HCT116 (cell line): ENCODE measurements at places on chromosomes 6 and 20. TPM values are rescaled to one million over a fixed set of nuclear protein-coding genes. Genes with fewer than 3 reads are reported as not detected.

The TPX2 gene
- 163 TPM for total RNA-seq

The TNFRSF21 gene
- 48.3 TPM for total RNA-seq

The GGTLC1 gene
- total RNA-seq = not detected

The IRAK1BP1 gene
- total RNA-seq = 5.4 TPM

The ATRN gene
- total RNA-seq = 24.4 TPM

The SCRT2 gene
- not detected for total RNA-seq

The PDE7B gene
- total RNA-seq = 0.61 TPM

The MRPL2 gene
- 123 TPM for total RNA-seq

The MUC22 gene
- not detected for total RNA-seq

The BPIFA1 gene
- not detected for total RNA-seq

The LY6G6F gene
- total RNA-seq = not detected

The HLA-DRB5 gene
- not detected for total RNA-seq

The SASH1 gene
- 11.7 TPM for total RNA-seq

The TGM3 gene
- not detected for total RNA-seq

The KHDRBS2 gene
- total RNA-seq = not detected

The CGA gene
- total RNA-seq = not detected

The DAAM2 gene
- not detected for total RNA-seq

The MATN4 gene
- total RNA-seq = 0.64 TPM

The IMPG1 gene
- not detected for total RNA-seq

The CFAP61 gene
- total RNA-seq = 1.7 TPM

The CLDN20 gene
- not detected for total RNA-seq

The ENPP3 gene
- total RNA-seq = 0.15 TPM

The SLC17A3 gene
- total RNA-seq = not detected

The CTCFL gene
- 0.34 TPM for total RNA-seq
